ENCODE measurements at places on chromosomes 3 and 15.

DNA sequence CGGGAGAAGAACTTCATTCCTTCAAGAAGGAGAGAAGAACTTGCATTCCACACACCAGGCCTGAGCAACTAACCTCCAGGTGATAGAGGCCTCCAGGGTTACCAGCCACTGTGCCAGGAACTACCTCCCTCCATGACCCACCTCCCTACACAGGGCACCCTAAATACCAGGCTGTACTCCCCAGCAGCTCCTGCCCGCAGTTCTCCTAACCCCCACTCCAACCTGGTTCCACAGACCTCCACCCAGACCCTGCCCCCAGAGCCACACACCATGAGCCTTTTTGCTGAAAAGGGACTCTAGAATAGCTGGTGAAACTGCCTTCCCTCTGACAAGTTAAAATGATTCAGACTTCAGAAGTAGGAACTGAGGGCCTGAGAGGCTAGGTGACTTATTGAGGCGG, 8.2 kb downstream of the IGDCC3 start:
- no peak for DNase-seq

DNA sequence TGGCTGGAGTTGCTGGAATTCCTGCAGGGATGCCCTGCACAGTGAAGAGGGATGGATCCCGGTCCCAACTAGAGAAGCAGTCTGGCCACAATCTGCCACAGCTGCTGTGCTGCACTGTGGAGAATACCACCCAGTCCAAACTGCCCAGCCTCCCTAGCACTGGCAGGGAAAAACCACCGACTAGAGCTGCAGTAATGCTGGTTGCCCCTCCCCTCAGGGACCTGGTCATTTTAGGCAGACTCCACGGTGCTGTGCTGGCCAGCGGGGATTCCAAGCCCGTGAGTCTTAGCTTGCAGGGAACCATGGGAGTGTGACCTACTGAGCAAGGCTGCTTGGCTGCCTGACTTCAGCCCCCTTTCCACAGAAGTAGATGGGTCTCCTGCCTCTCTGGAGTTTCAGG, 478.0 kb upstream of the ATP11B start:
- DNase-seq, result no peak

- DNase-seq, result no peak
Measured at GRCh38 chr15:70767667-70768066, 4.3 kb upstream of the UACA start.

GRCh38 chr3:136819392-136819730, 435 bp downstream of the SLC35G2 start:
- DNase-seq, result no peak

Data from activated CD4-positive, CD25-positive, alpha-beta regulatory T cell treated with anti-CD3 and anti-CD28 coated beads, Interleukin-2, amount 50 U/mL, for 72 hours (primary cell).